ENCODE measurements at places on chromosomes 4 and X. TPM values are rescaled to one million over a fixed set of nuclear protein-coding genes. Genes with fewer than 3 reads are reported as not detected.

The GPRIN3 gene
- 18.8 TPM for total RNA-seq

The ZCCHC12 gene
- total RNA-seq: not detected

The SPP1 gene
- total RNA-seq: not detected

The KCND1 gene
- total RNA-seq: 1.1 TPM

The TEX13C gene
- not detected for total RNA-seq

The KIAA1210 gene
- total RNA-seq: not detected

The NXF2 gene
- total RNA-seq: not detected

The XPNPEP2 gene
- 0.23 TPM for total RNA-seq
